Stimulated activated CD4-positive, alpha-beta T cell treated with anti-CD3 and anti-CD28 coated beads, Interleukin-4, amount 100 ng/mL, for 1 hour (primary cell): ENCODE measurements at places on chromosomes 12 and 14.

DNA sequence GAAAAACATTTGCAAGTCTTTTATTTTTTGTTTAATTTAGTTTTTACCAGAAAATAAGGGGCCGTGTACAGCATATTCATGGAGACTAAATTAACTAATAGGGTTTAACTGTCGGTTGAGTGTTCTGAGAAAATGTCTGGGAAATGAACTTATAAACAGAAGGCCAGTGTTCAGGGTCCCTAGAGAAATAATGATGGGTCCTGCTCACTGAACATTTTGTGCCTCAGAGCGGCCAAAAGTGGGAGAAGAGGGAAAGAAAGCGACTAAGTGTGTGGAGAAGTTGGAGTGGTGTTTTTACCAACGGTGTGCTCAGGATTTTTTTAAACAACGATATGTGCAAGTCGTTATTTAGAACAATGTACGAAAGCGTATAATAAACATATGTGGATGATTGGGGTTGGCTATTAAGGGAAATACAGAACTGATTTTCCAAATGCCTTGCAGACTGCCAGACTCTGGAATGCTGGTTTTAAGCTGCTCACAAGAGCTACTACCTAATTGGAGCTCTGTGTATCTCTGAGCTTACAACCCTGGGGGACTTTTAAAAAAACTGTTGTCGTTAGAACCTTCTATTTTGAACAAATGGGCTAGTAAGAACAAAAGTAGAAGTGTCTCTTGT is 166.7 kb downstream of the SLC38A4 start:
- DNase-seq, result no peak

DNA sequence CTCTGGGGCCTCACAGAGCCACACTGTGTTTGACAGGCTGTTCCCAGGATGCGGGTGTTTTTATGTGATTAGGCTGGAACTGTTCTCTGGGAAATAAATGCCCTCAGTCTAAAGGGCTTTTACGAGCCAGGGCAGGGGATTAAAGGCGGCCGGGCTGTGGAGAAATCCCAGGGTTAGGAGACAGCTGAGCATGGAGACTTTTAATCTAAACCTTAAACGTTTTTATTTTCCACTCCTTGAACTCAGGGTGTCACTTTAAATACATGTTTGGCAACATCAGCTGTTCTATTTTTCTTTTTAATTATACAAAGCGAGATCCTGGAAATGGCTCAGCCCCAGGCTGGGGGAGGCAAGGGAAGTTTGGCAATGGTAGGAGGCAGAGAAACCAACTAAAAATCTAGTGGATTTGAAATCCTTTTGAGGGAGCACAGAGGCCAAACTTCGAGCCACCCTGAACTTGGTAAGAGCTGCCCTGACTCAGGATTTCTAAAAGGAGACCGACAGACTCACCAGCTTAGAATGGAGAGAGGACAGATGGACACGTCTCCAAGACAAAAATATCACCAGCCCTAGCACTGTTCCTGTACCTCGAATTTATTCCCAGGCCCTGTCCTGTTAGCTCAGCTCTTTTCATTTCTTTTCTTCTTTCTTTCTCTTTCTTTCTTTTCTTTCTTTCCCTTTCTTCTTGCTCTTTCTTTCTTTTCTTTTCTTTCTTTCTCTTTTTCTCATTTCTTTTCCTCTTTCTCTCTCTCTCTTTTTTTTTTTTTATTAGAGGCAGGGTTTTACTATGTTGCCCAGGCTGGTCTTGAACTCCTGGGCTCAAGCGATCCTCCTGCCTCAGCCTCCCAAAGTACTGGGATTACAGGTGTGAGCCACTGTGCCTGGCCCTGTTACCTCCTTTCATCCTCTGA is 15.8 kb upstream of the ORAI1 start:
- no peak for DNase-seq

GRCh38 chr14:71194251-71194650 is 287.0 kb downstream of the PCNX1 start:
- DNase-seq, result no peak

DNA sequence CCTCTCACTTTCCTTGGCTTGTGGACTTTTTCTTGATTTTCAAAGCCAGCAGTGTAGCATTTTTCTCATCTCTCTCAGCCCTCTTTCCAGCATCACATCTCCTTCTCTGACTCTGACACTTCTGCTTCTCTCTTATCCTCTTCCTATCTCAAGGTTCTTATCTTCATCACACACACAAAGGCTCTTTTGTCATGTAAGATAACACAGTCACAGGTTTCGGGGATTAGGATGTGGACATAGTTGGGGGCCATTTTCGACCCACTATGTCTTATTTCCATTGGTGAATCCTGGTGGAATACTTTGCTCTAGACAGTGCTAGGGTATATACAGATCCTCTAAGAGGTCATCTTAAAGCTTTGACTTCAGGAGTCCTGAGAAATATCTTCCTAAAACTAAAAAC is 719.3 kb upstream of the TBX3 start:
- no peak for DNase-seq

GRCh38 chr12:131862994-131863710 is 31.3 kb upstream of the ULK1 start:
- no peak for DNase-seq

DNA sequence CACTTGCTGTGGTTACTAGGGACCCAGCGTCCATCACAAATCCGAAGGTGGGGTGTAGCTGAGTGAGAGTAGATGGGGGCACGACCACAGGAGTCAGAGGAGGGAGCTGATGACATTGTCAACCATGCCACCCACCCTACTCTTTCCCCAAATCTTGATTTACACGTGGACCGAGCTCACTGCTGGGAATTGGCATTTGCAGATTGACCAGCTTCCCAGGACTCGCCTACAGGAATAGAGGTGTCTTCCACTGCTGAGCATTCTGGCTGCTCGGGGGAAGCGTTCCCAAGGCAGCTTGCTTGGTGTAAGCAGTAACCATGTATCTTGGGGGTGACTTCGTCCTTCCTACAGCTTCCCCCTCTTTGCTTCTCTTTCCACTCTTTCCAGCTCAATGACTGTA is 353 bp upstream of the PTPRR start:
- no peak for DNase-seq

DNA sequence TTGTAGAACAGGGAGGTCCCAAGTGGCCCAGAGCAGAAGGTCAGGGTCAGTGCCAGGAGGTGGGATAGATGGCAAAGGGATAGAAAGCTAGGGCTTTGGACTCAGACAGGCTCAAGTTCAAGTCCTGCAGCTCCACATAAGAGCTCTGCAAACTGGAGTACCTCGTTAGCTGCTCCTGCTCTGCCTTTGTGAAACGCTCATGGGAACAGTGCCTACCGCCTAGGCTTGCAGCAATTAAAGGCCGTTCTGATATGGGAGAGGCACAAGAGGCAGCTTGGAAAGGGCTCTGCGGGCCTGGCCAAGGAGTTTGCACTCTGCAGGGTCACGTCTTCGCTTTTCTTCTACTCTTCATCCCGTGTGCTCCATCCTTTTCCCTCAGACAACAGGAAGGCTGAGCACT is 54.1 kb downstream of the MAP1LC3B2 start:
- no peak for DNase-seq

- DNase-seq, result no peak
Measured at GRCh38 chr14:95363468-95363954, 43.8 kb upstream of the CLMN start.

GRCh38 chr12:91974541-91975085 is 171.0 kb downstream of the BTG1 start:
- DNase-seq, result no peak

- no peak for DNase-seq
Measured at GRCh38 chr14:95442016-95442632, 74.3 kb downstream of the SYNE3 start.

DNA sequence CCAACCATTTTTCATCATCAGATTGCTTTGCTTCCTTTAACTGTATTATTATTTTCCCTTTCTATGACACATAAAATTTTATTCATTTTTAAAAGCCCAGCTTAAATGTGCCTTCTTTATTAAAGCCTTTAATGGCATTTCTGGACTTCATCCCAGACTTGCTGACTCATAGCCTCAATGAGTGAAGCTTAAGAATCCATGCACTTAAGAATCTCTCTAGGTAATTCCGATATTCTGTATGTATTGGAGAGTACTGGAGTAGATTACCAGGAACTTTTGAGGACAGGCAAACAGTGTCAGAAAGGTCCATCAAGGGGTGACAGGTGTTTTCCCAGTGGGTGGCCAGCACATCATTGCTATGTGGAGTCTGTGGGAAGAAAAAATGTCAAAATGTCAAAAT is 107.9 kb downstream of the PTPRQ start:
- DNase-seq, result no peak

DNA sequence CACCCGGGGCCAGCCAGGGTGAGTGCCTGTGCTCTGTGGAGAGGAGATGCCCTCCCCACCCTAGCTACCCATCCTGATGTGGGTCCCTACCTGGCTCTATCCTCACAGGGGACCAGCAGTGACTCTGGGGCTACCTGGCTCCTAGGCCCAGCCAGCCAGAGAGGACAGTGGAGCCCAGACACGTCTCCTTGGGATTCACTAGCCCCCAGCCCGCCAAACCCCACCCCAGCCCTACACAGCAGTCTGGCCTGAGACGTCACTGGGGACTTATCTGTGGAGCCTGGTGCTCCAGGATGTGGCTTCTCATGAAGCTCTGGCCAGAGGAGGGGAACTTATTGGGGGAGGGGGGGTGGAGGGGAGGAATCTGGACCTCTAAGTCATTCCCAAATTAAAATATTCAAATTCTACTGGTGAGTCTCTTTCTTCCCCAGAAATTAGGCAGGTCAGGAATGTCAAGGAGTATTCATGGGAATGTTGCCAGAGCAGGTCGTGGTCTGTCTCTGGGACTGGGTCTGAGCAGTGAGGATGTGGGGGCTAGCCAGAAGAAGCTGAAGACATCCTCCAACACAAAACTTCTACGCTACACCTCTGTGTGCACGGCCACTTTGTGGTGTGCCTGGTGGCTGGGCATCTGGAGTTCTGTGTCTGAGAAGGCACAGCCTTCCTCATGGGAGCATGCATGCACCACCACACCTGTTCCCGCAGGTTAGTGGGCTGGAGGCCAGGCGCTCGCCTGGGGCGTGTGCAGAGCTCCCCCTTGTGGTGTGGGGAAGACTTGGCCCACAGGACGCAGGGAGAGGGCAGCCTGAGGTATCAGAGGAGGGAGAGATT is 2.7 kb downstream of the CMTM5 start:
- DNase-seq, result peak; percentile 67

GRCh38 chr14:76019676-76020075 is 34.1 kb downstream of the IFT43 start:
- DNase-seq, result no peak

DNA sequence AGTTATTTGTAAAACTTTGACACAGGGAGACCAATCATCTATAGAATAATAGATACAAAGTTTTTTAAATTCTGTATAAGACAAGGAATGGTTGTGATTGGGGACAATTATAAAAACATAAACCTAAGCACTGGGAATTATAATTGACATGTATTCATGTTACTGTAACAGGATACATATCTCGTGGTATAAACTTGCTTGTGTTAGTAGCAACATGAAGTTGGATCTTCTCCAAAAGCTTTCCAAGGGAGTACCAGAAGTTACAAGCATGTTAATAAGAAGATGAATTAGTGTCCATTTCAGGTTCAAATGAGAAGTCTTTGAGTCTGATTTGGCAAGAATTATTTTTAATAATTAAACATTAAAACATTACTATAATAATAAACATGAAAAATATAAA is 42.2 kb downstream of the CDKL1 start:
- DNase-seq, result no peak

DNA sequence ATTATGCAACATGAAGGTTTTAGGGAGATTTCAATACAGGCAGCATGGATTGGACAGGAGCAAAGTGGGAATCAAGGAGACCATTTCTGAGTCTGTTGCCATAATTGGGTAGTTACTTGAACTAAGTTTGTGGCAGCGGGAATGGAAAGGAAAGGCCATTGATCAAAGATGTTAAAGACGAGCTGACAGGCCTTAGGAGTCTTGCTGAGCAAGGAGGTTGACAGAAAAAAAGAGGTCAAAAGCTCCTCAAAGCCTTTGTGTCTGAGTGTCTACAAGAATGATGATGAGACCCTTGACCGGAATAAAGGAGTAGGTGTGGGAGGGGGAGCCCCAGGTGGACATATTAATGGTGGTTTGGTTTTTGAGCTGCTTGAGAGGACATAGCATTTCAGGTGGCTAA is 9.4 kb downstream of the PLEKHA5 start:
- no peak for DNase-seq

DNA sequence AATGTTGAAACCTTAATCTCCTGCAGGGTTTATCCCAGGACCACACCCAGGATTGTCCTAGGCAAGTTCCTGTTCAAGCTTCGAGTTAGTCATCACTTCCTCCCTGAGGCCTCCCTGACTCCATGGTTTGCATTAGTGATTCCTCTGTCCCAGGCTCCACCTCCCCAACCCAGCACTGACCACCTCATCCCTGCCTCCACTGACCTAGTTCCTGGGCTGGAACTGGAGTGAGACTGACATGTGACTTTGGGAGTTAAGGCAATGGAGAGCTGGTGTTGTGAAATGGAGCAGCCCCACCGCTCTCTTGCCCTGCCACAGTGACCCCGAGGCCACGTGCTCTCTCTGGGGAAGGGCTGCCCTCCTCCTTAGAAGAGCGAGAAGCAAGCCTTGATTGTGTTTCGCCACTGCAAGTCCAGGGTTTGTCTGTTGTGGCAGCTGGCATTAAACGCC is 15.8 kb upstream of the DTX1 start:
- DNase-seq, result no peak
